ENCODE measurements at places on chromosomes 13 and 19. TPM values are rescaled to one million over a fixed set of nuclear protein-coding genes. Genes with fewer than 3 reads are reported as not detected.

DNA sequence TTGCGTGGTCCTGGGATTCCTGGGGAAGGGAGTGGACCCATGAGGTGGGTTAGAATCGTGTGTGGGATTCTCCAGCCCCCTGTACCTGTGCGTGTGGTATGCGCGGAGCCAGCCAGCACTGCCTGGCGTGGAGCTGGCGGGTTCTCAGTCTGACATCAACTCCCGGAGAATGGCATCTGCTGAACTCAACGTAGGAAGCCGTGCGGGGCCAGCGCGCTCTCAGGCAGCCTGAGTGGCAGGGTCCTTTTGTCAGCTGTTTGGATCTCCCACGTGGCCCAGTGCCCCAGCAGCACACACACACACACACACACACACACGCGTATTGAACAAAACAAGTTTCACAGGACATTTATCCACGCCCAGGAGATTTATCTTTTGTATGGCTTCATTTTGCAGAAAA lies 28.1 kb downstream of the ATP4B start:
- no peak for DNase-seq

CGB7 gene
- not detected for total RNA-seq

DNA sequence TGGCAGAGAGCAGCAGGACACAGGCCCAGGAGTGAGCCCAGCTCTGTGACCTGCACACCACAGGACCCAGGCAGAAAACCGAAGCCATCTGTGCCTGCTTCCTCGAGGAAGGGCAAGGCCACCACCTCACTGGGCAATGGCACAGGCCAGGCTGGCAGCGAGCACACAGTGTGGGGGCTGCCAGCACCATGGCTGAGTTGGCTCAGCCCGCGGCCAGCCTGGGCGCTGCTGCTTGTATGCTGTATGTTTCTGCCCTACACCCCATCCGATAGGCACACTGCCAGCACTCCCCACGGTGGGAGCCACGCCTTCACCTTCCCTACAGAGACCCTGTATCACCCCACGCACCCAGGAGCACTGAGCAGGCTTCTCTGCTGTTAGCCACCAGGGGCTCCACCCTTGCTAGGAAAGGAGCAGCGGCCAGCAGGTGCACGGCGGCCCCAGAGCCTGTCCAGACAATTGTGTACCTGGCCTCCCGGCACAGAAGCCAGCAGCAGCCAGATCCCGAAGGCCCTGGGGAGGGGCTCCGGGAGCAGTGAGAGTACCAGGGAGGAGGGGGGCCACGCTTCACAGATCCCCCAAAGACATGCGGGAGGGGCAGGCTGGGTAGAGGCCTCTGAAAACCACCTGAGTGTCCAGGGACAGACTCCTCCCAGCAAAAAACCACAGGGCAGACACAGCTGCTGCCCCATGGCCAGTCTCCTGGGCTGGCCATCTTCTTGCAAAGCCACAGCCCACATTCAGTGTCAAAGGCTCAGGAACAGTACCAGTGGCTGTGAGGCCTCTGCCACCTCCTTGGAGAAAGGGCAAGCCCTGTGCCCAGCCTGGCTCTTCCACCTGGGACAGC lies 56.1 kb downstream of the MLLT1 start:
- DNase-seq, result no peak

KIR3DL2 gene
- total RNA-seq, result not detected

DNA sequence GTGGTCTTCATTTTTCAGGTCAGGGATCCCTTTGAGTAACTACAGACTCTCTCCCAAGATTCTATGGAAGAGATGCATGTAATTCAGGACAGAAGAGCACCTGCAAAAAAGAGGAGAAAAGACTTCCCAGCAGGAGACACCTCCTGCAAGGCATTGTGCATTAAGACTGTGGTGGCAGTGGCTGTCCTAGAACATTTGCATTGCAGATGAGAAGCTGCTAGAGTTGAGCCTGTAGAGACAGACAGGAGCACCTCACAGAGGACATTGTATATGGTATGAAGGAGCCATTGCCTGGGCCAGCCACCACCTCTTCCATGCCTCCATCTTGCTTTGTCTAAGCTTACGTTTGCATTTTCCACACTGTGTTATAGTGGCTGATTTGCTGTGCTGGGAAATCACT lies 11.2 kb upstream of the MYO16 start:
- no peak for DNase-seq

DNA sequence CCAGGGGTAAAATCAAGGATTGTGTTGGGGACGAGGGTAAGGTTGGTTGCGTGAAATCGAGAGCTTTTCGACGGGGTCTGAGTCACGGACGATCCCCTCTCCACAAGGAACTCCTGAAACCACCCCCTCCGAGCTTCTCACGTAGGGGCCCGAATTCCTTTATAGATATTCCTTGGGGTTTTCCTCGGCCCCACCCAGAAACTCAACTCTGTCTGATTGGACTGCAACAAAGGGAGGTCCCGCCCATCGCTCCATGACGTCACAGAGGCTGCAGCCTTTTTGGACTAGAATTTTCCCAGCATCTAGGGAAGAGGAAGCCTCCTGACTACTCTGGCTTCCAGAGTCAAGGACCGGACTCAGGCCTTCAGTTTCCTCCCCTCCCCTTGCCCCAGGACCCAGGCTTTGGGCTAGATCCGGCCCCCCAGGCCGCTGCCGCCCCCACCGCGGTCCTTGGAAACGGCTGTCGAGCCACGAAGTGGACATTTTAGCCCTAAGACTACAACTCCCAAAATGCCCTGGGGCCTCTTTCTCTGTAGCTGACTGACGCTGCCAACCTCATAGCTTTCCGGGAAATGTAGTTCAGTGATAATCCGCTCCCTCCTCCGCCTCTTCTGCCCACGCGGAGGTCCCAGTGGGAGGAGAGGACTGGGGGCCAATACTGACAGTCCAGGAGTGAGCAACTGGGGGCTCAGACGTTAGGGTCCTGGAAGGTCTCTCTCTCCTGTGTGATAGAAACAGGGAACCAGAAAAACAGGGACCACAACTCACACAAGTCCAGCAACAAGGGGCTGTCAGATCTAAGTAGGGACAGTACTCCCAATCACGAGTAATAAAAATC lies at the start of gene IZUMO1:
TSS of gene IZUMO1 (minus strand) at position 172 of the 838 bp plus-strand sequence. CDS start 1,050 bp downstream, outside the sequence.
- no peak for DNase-seq
